NCI-H526 treated with DMSO at 0.1 percent for 48 hours (cell line): ENCODE measurements at places on chromosomes 2 and 18.

DNA sequence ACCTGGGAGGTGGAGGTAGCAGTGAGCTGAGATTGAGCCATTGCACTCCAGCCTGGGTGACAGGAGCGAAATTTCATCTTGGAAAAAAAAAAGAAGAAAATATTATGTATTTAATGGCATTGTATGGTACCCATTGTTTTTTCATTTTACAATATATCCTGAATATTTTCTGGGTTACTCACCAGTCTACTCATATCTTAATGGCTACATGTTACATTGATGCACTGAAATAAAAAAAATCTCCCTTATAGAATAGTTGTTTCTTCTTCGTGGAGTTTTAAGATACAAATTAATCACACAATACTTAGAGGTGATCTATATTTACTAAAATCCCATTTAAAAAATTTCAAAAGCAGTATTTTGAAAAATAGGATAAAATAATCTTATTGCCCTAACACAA is 66.3 kb upstream of the XPO1 start:
- DNase-seq, result no peak

DNA sequence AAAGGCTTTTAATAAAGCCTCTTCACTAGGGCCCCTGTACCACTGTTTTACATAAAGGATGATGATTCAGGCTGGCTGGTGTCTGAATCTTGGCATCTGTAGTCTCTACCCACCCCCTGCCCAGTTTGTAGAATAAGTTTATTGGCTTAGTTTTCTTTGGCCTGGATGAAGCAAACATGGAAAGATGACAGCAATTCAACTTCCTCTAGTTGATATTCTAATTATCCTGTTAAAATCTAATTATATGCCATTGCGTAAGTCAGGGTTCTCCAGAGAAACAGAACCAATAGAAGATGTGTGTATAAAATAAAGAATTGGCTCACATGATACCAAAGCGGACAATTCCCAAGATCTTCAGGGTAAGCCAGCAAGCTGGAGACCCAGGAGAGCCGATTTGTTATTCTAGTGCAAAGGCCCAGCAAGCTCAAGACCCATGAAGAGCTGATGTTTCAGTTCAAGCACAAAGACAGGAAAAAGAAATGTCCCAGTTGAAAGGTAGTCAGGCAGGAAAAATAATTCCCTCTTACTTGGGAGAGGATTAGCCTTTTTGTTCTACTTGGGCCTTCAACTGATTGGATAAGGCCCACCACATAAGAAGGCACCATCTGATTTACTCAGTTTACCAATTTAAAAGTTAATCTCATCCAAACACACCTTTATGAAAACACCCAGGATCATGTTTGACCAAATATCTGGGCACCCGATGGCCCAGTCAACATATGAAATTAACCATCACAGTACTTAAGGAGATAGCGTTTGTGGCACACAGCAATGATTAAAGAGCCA is 82.6 kb upstream of the LYPD1 start:
- no peak for DNase-seq

- no peak for DNase-seq
Observed at GRCh38 chr18:41624460-41624859, 330.6 kb upstream of the PIK3C3 start.

GRCh38 chr2:174965551-174965950 is 39.6 kb downstream of the CHN1 start:
- no peak for DNase-seq
